Adrenal gland (tissue), 19 donors: ENCODE measurements at places on chromosomes 12 and 14. TPM values are rescaled to one million over a fixed set of nuclear protein-coding genes. Genes with fewer than 3 reads are reported as not detected.
A peak's percentile ranks its signal among the peaks of the same experiment; 100 is the strongest.

Gene LIN7A
- total RNA-seq, result 6.0 TPM

Gene RNASE7
- total RNA-seq, result not detected

DNA sequence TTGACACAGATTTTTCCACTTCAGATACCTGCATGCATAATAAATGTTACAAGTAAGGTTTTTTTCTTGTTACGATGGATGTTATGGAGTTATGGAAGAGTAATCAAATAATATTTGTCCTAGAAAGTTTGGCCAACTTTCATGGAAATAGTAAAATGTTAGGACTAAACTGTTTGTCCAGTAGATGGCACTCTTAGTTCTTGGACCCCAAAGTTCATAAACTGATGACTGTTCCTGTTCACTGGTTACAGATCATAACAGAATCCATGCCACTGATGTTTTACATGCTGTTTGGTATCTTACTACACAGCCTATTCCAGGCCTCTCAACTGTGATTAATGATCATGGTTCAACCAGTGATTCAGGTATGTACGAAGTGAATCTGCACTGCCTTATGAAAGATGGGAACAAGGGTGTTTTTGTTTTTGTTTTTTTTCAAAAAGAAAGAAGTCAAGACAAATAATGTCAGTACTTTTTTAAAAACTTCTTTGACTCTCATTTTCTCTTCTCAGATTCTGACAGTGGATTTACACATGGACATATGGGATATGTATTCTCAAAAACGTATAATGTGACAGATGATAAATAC, 48.8 kb upstream of the SLCO1C1 start:
- no peak overlapping the region for H3K4me3 ChIP-seq
- no peaks in the 10 kb centered on the region for H3K36me3 ChIP-seq
- no peaks in the 10 kb centered on the region for H3K4me1 ChIP-seq
- H3K27me3 ChIP-seq, result no peaks in the 10 kb centered on the region
- H3K27ac ChIP-seq, result no peak overlapping the region
- DNase-seq, result no peak

DNA sequence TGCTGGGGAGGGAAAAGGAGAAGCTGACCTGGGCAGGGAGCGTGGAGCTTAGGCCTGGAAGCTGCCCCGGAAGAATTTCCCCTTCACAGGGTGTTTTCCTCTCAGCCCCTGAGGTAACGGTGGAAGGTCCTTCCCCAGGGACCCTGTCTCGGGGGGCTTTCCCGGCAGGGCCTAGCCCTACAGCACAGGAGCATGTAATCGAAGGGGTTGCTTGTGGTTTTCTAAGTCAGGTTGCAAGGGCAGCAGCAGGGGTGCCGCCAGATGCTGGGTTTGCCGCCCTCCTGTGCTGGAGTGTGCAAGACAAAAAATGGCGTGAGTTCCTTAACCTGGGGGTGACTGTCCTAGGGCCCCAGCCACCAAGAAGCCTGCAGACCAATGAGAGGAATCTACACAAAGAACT, 1.6 kb upstream of the KRT74 start:
- no peaks in the 10 kb centered on the region for H3K4me1 ChIP-seq
- no peaks in the 10 kb centered on the region for H3K27me3 ChIP-seq
- no peak for DNase-seq

- H3K4me3 ChIP-seq, result no peak overlapping the region
- H3K36me3 ChIP-seq, result no peaks in the 10 kb centered on the region
- no peak for DNase-seq
- H3K27ac ChIP-seq, result no peak overlapping the region
These were observed 75.9 kb upstream of the RGS6 start for GRCh38 chr14:71856199-71856919.

DNA sequence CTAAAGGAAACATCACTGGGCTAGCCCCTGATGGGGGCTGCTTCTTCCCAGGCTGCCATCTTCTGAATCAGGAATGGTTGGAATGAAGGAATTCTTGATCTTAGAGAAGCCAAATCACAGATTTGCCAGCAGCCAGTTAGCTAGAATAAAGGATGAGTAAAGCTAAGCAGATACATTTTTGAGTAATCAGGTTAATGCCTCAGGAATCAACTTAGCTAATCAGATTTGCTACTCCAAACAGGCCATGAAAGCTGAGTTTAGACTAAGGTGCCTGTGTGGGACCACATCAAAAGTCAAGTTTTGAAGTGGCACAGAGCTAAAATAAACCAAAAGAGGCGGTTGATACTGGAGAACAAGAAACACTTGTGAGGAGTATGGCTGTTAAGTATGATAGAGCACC, 28.8 kb upstream of the LMO3 start:
- no peak overlapping the region for H3K4me3 ChIP-seq
- no peaks in the 10 kb centered on the region for H3K27me3 ChIP-seq
- H3K4me1 ChIP-seq, result no peaks in the 10 kb centered on the region
- H3K27ac ChIP-seq, result no peak overlapping the region

Gene RIN3
- total RNA-seq, result 23.2 TPM

Gene METTL25
- total RNA-seq, result 22.6 TPM

GRCh38 chr12:104505095-104505818, 48.5 kb downstream of the CHST11 start:
- no peaks in the 10 kb centered on the region for H3K36me3 ChIP-seq
- no peak for DNase-seq
- H3K4me1 ChIP-seq, result peaks cover 4% of the 10 kb centered on the region
- no peak overlapping the region for H3K27ac ChIP-seq
- no peak overlapping the region for H3K4me3 ChIP-seq

DNA sequence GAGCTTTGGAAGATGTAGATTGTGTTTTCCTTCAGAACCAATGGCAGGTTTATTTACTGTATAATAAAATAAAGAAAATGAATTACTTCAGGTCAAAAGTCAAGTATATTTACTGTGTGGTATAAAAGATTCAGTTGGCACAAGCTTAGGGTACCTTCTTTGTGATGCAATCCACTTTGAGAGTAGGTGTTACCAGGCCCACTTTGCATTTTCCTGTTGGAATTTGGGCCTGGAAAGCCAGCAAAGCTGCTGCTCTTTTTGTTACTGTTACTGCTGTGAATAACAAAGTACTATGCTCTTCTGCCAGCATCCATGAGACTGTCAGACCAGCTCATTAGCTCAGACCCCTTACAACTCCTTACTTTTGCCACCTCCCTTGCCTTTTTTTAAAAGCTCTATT, 649.0 kb upstream of the SEL1L start:
- no peaks in the 10 kb centered on the region for H3K4me1 ChIP-seq
- no peaks in the 10 kb centered on the region for H3K27me3 ChIP-seq
- H3K4me3 ChIP-seq, result no peak overlapping the region

- no peaks in the 10 kb centered on the region for H3K27me3 ChIP-seq
- H3K36me3 ChIP-seq, result peaks cover 52% of the 10 kb centered on the region
- peak; percentile 86 for DNase-seq
- peaks cover 52% of the 10 kb centered on the region for H3K4me1 ChIP-seq
These were observed 804 bp downstream of the GAPDH start for GRCh38 chr12:6534945-6535696.

Gene GPR84
- total RNA-seq, result 1.4 TPM
